Daoy (cell line): ENCODE measurements at places on chromosomes 1 and 21.
A peak's percentile ranks its signal among the peaks of the same experiment; 100 is the strongest.

DNA sequence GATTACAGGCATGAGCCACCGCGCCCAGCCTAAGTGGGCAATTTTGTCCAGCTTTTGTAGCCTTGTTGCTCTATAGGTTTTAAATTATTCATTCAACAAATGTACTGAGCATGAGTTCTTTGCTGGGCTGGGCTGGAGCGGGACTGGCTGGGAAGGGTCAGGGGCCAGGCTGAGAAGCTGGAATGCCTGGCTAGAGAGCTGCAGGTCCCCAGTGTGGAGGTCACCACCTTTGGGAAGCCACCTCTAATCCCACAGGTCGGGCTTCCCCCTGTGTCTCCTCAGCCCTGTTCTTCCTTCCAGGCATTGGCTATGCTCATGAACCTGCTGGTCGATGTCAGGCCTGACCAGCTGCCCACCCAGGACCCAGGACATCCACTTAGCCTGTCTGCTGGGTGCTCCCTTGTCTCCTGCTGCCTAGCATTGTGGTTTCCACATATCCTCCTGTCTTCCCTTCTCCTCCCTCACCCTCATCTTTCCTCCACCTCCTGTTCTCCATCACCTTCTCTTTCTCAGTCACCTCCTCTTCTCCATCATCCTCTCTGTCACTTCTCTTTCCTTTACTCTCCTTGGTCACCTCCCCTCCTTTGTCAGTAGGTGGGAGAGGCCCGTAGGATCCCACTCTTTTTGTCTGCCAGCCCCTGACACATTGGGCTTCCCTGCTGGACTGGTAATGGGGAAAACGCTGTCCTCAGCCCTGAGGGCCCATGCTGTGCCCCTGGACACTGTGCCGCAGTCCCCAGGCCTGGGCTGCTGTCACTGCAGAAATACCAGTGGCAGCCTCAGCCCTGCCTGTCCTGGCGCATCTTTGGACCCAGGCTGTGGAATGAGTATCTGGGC lies 23.8 kb downstream of the SERINC2 start:
- DNase-seq: no peak

DNA sequence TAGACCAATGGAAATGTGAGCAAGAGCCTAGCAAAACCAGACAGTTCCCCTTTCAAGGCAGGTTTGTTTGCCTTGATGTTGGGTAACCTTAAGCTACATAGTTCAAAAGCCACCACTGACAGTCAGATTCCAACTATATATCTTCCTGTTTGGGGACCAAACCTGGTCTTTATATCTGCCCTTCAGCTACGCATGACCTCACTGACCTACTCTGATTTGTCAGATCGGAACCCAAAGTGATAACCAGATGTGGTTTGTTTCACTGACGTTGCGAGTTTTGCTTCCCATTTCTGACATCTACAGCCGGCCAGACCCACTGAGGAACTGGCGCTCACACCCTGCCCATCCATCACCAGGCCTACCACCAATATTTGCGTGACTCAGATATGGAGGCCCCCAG lies 361.1 kb upstream of the CHRM3 start:
- DNase-seq: no peak

- DNase-seq: no peak
Observed at GRCh38 chr21:43832648-43833047, 32.4 kb upstream of the AGPAT3 start.

DNA sequence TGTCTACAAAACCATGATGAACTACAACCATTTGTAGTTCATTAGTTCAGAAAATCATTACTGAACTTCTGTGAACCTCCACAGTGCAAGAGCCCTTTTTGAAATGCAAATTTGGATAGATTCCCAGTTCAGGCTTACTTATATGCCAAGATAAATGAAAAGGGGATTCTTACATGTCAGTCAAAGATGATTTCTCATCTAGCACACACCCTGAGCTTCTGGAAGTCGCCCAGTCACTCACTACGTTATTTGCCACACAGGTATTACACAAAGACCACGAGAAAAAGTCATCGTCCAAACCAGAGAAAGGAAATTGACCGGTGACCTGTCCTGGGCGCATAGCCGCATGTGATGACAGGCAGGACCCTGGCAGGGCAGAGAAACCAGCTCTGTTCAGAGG lies 41.8 kb downstream of the ETS2 start:
- DNase-seq: no peak

DNA sequence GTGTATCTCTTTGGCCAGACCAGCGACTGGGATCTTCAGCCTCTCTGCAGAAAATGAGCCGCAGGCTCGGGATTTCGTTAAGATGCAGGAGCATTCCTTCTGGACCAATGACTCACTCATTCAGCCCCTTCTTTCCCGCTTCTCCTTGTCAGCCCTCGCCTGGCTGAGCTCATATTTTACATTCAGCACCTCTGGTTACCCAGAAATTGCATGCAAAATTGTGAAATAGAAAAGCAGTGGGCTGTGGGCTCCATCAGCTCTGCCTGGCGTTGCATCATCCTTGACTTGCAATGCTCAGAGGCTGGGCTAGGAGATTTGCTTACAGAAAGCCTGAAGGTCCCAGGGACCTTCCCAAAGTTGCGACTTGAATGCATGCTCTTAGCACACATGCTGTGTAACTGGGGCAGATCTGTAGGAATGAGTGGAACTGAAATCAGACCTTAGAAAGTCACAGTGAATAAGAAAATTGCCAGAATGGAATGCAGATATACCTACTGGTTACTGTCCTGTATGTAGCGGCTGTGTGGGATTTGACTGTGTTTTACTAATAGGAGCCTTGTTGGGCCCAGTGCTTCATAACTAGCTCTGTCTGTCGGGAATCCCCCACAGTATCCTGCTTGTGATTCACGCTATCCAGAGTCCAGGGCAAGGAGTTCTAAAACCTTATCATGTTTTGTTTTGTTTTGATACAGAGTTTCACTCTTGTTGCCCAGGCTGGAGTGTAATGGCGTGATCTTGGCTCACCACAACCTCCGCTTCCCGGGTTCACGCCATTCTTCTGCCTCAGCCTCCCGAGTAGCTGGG lies 444.8 kb downstream of the KIF26B start:
- peak; percentile 60 for DNase-seq

DNA sequence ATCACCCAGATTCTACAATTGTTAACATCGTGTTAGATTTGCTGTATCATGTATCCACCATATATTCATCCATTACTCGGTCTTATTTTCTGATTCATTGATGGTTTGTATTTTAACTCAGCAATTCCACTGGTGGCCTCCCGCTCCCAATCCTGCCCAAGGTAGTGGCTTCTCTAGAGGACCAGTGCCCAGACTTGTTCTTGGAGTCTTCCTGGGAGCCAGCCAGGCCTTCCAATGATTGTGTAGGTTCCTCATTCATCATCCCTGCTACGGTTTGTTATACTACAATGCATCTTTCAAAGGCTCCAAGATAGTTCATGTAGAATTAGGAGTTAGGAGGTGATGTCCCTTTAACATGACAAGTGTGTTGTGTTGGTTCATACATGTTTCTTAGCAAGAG lies 451.1 kb downstream of the SETD4 start:
- DNase-seq: no peak

- no peak for DNase-seq
Observed at GRCh38 chr1:25554886-25555752, 11.7 kb downstream of the LDLRAP1 start.

DNA sequence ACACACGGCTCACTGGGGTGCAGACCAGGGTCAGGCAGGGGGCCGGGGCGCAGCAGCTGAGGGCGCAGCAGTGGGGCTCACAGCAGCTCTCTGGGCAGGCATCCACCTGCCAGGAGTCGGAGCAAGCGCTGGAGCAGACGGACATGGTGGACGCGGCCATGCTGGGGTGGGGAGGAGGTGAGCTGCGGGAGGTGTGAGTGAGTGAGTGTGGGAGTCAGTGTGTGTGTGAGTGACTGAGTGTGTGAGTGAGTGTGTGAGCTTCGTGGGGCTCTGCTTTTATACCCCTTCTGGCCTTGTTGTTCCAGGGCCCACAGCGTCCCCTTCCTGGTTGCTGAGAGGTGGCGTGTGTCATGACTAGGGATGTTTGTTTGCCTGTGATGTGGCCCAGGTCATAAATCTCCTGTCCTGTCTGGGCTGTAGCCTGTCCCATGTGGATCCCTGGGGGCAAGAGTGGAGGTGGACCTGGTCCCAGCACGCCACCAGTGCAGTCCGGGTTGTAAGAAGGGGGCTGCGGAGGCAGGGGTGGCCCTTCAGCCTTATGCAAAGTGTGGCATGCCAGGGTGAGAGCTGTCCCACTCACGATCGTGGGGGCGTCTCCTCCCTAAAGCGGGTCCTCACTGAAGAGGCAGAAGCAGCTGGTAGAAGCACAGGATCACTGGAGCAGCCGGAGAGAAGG lies at the start of gene KRTAP10-1:
Gene KRTAP10-1, minus strand, starts transcription at position 205 of the 676 bp plus-strand sequence. Its CDS starts 45 bp downstream, at position 160.
- DNase-seq: peak; percentile 3

DNA sequence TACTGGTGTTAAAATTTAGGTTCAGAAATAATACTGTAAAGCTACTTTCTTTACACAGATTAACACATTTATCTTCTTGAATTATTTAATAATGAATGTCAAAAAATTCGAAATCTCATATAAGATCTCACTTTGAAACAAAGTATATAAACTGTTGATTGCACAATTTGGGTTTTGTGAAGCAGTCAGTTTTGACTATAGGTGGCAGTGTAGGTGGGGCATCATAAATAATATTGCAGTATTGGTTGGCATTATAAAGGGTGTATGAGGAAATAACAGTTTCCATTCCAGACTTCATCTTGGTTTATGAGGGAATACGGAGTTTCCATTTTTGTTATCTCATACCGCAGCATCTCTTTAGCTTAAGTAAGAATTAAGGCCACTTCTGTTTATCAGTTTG lies 49.9 kb downstream of the SUCO start:
- DNase-seq: no peak

DNA sequence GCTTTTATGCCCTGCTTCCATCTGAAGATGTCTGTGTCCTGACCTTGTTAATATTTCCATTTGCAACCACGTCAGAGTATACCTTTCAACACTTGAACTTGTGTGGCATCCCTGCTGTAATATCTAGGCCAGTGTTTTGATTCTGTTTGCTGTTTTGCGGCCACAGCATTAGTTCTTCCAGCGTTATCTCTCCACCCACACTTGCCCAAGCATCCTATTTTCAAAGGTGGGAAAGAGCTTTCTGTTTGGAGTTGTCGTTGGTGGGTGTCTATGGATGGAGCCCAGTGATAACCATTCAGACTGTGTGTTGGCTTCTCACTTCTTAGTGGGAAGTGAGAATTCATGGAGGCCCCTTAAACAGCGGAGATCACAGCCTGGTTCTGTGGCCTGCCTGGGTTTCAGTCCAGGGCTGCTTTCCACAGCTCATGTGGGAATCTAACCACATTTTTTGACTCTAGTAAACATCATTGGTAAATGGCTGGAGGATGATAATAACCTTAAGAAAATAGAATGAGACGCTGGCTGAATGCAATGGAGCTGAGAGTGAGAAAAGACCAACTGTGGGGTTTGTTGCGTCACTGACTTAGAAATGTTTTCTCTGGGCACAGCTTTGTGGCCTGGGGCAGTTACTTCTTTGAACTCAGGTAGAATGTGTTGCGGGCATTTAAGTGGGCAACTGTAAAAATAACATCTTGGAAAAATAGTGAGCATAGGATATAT lies 7.6 kb downstream of the TENT5C start:
- DNase-seq: no peak

DNA sequence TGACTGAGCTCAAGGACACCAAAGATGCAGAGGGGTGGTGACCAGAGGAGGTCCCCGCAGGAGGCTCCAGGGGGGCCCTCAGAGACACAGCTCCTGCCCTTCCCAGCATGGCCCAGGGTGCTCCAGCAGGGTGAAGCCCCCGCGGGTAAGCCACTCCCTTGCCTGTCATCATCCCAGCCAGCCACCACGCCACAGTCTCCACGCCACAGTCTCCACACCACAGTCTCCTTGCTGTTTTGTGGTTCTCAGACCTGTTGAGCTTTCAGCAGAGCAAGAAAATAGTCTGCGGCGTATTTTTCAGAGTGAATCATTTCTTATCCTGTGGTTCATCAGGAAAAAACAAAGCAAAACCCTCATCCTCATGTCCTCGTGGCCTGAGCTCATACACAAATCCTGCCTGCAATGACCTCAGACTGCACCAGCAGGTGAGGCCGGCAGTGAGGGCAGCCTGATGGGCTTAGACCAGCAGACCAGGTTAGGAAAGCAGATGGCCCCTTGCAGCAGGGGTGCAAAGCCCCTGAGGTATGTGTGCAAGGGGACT lies 25.7 kb upstream of the ABCG1 start:
- peak; percentile 51 for DNase-seq

DNA sequence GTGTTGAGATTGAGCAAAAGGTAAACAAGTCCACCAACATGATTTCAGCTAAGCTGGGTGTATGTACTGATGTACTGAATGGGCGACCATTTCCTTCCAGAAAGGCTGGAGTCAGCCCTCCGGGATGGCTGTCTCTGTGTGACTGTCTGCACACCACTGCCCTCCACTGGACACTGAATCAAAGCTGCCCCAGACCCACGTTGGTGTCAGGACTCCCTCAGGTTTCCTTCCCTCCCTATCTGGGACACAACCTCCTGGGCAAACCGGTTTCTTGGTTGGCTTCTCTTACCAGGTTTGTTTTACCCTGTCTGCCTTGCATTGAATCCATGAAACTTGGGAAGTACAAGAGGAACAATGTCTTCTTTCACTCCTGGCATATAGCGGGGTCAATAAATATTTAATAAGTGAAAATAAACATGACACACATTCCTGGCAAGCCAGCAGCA lies 5.3 kb upstream of the SRP9 start:
- peak; percentile 94 for DNase-seq
